Gastrocnemius medialis (tissue), 4 donors: ENCODE measurements at places on chromosomes 6 and 20.

DNA sequence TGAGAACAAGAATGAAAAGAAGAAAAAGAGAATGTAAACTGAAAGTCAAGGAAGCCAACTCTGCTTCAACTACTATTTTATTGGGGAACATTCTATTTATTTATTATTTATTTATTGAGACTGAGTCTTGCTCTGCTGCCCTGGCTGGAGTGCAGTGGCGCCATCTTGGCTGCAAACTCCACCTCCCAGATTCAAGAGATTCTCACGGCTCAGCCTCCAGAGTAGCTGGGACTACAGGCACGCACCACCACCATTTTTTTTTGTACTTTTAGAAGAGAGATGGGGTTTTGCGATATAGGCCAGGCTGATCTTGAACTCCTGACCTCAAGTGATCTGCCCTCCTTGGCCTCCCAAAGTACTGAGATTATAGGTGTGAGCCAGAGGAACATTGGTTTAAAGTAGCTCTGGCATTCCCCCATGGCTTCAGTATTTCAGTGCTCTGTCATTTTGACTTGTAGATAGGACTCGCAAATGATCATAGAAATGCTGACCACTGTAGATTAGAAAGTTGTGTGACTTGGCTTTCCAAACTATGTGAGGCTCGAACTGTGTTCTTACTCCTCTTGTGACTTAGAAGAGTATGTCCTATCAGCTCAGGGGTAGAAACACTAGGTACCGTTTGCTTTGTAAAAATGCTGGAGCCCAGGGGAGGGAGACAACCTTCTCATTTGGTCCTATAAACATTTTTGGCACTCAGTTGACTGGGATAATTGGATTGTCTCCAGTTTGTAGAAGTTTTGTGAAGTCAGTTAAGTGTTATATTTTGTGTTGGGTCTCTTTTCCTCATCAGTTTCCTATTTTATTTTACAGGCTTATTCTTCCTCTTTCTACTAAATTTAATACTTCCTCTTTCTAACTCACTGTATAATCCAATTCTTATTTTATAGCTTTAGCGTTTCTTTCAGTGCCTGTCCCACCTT lies 544.9 kb upstream of the CITED2 start:
- DNase-seq = no peak

DNA sequence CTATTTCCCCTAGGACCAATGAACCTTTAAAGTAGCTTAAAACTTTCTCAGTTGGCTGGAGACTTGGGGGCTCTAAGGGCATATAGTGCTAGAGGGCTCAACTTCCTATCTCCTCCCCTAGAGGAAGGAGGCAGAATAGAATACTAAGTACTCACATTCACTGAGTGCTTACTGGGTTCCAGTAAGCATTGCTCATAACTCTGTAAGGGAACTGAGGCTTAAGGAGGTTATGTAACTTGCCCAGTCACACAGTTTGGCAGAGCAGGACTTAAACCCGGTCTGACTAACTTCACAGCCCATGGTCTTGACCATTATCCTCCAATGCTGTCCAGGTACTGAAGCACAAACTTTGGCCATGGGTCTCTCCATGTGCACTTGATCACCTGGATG lies 12.5 kb downstream of the SESN1 start:
- peak; percentile 63 for DNase-seq

DNA sequence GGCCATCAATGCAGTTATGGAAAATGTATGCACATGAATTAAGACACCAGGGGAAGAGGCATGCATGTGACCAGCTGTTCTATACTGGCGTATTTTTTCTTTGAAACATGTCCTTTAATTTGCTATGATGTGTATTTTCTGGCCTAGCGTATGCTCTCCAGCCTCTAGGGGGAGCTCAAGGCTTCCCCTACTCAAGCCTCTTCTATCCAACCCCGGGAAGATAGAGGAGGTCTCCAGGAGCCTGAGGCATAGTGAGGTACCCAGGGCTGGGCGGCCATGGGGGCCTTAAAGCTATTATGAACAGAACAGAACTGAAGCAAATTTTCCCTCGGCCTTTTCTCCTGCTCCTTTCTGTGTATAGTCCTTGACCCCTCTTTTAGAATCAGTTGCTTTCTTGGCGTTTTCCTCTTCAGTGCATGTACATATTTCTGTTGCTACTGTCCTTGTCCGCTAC lies 528.9 kb downstream of the MAFB start:
- no peak for DNase-seq

- DNase-seq = no peak
Observed at GRCh38 chr6:33630014-33630413, 8.9 kb downstream of the ITPR3 start.

DNA sequence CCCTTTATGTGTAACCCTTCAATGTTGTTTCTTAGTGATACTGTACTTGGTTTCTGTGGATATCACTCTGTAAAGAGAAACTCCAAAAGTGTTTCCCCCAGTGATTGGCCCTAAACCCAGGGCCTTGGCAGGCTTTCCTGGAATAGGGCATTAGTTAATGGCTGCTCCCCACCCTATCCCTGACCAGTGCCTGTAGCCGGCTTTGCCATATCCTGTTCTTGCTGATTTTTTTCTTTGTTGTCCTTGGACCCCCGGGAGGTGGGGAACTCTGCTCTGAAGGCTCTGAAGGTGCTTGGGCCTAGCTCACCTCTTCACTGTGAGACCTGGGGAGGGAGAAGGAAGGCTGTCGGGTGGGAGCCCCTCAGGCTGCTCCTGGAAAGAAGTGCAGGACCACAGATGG lies 120.1 kb downstream of the TCP11 start:
- no peak for DNase-seq

DNA sequence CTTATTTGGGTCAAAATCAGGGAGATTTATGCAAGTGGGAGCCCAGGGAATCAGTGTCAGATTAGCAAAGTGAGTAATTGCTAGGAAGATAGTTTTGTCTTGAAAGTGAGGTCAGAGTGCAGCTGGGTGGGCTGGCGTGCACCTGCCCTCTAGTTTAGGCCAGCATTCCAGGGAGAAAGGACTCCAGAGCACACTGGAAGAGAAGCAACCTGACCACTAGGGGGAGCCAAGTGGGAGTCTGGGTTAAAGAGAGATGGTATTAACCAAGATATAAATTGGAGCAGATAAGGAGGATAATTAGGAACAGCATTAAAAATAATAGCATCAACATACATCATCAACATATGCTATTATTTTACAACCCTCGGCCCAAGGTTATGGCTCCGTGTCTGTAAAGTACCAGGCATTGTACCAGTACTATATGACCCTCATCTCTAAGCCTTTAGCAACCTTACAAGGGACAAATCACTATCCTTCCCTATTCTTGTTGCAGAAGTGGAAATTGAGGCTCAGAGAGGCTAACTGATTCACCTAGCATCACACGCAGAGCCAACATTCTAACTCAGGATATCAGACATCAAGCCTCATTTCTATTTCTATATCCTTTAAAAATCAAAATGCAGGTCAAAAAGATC lies 57.8 kb downstream of the SLC2A10 start:
- DNase-seq = no peak

DNA sequence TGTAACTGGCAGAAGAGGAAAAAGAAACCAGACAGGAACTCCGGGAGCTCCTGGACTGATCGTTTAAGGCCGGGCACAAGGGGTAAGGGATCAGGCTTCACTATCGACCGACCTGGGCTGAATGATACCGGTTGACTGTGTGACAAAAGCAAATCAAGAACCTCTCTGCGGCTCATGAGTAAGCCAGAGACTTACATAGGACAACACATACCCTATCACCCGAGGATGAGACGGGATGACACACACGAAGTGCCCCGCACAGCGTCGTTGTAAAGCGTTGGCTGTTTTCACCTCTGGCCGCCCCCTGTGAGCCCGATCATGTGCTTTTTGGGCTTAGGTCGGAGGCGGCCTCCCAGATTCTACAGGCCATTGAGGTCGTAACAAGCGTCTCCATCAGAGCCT lies 695 bp upstream of the TGIF2 start:
- no peak for DNase-seq

- DNase-seq = no peak
Observed at GRCh38 chr6:128235556-128235955, 284.8 kb downstream of the PTPRK start.

GRCh38 chr6:43705996-43706395 lies 18.4 kb upstream of the MRPS18A start:
- no peak for DNase-seq

DNA sequence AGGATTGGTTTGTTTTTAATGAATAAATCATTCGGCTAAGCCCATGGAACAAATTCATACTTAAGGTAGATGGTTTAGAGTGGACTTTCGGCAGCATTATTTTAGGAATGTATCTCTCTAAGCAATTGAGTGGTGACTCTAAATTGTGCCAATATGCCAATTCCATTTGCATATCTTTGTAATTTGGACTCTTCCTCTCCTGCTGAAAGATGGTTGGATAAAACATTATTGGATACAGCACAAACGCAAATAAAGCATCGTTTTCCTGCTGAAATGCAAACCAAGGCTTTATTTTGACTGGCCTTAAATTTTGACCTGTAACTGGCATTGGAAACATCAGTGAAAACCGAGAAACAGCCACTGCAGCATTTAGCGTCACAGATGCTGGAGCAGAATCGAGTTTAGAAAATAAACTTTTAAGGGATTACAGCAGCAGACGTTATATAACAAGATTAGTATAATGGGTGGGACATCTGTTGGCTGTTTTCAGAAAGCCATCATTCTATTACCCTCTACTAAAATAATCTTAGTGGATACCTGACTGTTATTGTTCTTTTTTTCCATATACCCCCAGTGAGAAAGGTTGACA lies 726.0 kb downstream of the KIF16B start:
- no peak for DNase-seq

DNA sequence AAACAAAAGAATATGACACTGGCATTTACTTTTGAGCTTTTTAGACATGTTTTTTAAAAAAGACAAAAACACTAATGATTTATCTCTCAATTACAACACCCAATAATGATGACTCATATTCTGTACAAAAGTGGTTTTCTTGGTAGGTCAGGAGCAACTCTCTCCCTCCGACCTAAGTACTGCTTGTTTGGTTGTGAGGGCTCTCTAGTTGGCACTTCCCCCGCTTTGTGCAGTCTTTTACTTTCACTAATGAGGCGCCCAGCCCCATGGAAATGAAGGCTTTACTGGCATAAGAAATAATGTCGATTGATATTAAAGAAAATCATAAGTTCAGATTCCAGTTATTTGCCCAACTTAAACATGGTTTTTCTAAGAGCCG lies 1.3 kb downstream of the KPNA5 start:
- no peak for DNase-seq

DNA sequence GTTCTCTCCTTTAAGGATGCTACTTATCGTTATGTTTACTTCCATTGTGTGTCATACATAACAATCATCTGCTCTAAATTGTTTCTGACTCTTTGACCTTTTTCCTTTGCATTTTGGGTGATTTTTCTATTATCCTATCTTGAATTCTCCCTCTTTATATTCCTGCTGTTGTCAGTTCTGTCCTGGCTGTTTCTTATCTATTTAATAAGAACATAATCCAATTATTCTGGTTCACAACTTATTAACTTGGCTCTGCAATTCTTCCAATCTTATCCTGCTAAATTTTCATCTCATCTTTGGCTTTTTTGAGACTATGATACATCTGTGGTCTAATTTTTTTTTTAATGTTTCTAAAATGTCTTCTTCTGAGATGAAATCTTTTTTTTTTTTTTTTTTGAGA lies 54.7 kb upstream of the TOX2 start:
- DNase-seq = no peak

- DNase-seq = no peak
Observed at GRCh38 chr6:24867104-24867703, 68.5 kb upstream of the ARMH2 start.

DNA sequence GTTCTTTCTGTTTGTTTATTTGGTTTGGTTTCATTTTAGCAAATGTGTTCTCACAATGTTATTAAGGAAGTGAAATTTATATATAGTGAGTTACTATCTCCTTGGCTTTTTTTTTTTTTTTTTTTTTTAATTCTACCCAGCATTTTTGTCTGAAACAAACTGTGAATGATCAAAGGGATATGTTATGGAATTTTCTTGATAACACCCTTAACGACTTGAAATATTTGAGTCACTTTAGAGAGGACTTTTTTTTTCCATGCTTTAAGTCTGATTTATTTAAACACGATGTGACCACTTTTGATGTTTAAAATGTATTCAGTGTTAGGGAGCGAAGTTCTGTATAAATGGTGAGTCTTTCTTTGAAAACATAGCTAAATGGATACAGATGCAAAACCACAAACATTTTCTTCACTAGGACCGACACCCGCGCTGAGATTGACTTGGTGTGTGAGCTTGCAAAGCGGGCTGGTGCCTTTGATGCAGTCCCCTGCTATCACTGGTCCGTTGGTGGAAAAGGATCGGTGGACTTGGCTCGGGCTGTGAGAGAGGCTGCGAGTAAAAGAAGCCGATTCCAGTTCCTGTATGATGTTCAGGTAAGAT lies 149.7 kb downstream of the MTHFD1L start:
- no peak for DNase-seq

- DNase-seq = no peak
Observed at GRCh38 chr6:70494833-70495232, 71.9 kb upstream of the SDHAF4 start.

DNA sequence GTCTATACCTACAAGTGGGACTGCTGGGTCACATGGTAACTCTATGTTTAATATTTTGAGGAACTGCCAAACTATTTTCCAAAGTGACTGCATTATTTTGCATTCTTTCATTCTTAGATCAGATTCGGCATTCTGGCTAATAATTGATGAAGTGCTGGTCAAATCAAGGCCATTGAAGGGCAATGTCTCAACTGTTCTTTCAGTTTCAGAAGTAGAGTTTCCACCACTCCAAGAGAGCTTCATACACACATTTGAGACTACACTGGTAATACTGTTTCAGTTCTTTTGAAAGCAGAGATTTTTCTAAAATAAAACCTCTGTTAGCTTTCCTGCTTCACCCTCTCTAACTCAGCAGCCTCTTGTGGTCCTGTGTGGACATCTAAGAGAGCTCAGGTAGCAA lies 154.5 kb downstream of the CFAP61 start:
- no peak for DNase-seq

DNA sequence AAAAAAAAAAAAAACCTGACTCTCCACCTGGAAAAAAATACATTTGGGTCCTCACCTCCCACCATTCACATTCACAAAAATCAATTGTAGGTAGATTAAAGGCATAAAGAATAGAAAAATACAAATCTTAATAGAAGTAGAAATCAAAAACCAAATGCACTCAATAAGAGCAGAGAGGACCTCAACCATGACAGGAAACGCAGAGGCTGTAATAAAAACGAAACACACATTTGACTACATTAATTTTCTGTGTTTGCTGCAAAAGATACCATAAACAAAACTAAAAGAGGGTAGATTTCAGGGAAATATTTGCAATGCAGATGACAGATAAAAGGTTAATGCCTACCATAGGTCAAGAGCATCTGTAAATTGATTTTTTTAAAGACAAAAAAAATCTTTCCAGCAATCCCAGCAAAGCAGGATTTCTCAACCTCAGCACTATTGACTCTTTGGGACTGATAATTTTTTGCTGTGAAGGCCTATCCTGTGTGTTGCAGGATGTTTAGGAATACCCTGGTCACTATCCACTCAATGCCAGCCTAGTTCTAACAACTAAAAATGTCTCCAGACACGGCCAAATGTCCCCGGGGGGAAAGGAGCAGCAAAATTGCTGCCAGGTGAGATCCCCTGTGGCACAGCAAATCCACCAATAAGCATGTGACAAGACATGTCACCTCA lies 9.1 kb downstream of the ETV7 start:
- DNase-seq = no peak
